ENCODE measurements at places on chromosomes 13 and 19.

DNA sequence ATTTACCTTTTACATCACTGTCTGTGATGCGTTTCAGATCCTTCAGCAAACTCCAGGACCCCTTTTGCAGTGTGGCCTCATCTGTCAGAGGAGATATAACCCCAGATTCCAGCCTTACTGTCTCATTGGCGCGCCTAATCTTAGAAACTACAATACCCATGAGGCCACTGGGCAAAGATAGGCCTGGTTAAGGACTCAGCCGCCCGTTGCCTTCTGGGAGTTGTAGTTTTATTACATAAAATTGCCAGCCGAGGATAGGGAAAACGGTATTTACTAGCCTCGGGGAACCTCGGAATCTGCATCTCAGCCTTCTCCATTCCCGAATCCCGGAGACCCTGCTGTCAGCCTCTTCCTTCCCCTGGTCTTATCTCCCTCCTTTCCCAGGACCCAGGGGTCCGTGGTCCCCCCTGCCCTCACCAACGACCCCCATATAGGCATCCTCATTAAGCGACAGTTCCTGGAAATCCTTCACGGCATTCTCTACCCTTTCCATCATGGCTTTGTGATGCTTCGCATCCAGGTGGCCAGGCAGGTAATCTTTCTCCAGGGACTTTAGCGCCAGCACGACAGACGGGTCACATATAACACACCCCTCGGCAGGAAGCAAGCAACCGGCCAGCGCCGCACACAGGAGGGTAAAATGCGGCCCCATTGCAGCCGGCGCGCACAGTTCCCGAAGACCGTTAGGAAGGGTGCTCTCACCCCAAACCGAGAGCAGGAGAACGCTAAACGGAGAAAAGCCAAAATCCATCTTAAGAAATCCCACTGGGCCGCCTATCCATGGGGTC lies 1.3 kb downstream of the IZUMO1 start:
- DNase-seq: no peak

DNA sequence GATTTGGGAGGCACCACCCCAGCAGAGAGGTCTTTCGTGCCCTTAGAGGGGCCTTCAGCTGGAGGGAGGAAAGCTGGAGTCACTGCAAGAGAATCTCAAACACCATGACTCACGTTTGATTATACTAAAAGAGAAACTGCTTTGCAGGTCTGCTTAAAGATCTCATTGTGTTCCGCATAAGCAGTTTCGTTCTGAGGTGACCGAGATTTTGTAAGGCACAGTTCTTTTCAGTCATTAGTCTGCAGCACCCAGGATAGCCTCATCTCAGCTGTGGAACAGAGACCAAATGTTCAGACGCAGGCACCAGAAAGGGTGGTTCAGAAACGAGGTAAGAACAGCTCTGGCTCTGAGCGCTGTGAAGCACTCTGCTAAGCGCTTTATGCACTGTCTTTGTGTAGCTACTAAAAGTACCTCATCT lies 71.2 kb upstream of the GTF3A start:
- no peak for DNase-seq

- no peak for DNase-seq
Observed at GRCh38 chr13:107144432-107144831, 576.5 kb upstream of the ARGLU1 start.

DNA sequence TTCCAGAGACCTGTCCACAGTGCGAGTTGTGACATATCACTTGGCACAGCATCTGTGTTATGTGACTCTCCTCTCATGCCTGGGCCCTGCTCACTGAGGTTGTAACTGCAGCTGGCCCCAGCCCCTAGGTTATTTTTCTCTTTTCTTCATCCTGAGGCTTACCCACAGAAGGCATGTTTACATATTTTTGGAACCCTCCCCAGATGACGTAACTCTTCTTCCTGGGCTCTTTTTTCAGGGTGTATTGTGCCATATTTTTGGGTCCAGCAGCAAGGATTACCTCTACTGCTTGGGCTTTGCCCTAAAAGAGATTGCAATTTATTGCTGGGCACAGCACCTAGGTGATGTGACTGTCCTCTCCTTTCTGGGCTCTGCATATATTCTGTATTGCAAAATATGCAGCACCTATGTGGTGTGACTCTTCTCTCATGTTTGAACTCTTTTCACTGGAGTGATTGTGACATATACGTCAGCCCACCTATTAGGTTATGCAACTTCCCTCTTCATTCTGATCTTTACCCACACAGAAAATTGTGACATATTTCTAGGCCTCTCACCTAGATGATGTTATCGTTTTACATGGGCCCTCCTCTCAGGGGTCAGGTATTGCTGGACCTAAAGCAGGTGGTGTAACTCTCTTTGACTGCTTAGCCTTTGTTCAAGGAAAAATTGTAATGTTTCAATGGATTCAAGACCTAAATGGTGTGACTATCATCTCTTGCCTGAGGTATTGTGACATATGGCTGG lies 64.5 kb upstream of the ZNF724 start:
- DNase-seq: no peak

GRCh38 chr13:21913010-21913409 lies 242.1 kb downstream of the FGF9 start:
- no peak for DNase-seq

GRCh38 chr13:85812282-85812681 lies 13.1 kb upstream of the SLITRK6 start:
- no peak for DNase-seq

DNA sequence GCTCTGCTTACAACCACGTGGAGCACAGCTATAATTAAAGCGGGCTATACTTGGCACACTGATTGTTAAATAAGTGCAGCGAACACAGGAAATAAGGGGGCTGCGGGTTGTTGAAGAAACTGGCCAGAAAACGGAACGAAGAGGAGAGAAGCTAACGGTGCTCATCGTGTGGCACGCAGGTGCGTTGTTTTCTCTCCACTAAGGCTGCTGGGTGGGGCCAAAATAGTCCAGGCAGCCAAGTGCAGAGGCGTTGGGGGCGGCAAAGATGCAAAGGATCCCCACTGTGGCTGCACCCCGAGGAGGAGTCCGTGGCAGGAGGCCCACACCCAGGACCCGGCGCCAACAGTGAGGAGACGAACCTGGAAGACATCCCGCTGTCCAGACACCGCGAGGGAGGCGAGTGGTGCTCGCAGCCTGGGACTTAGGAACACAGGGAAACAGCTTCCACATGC lies 8.1 kb upstream of the ARL11 start:
- DNase-seq: no peak

DNA sequence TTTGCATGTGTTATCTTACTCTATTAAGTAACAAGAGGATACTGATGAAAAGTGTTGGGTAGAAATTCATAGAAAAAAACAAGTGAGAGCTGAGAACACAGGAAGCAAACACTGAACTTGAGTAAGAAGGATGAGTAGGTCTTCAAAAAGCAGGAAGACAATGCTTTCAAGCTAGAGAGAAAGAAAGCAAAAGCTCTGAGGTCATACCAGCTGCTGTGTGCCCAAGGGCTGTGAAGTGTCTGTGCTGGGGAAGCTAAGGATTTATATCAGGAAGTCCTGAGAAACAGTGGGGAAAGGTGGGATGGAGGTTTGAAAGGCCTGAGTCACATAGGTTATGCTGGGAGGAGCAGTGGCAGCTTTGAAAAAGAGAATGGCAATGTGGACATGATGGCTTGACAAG lies 145.5 kb upstream of the MAB21L1 start:
- DNase-seq: no peak

DNA sequence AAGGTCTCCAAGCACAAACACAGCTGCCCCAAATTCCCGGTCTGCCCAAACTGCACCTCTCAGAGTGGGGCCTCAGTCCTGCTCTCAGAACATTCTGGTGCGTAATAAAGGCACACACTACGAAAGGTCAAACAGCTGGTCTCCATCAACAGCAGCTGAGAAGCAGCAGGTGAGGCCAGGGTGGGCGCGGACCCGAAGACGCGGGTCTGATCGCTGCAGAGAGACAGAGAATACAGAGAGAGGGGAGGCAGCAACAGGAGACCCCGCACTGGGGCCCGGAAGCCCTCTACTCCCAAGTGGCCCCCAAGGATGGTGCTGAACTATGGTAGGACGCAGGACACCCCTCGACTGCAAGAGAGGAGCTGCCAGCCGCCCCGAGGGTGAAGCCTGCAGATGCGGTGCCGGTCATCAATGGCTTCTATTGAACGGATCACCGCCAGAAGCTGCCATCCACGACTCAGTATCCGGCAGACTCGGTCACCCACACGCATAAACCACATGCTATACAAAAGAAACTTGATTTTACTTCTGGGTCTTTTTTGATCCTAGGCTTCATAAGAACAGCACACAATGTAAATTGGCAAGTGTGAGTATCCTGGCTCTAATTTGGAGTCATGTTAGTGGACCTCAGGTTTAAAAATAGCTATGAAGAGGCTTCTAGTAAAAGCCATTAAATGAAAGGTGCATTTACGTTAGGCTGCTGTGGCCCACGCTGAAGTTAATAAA lies 33.4 kb downstream of the STK24 start:
- DNase-seq: no peak

GRCh38 chr13:59346999-59347723 lies 816.6 kb downstream of the DIAPH3 start:
- no peak for DNase-seq

DNA sequence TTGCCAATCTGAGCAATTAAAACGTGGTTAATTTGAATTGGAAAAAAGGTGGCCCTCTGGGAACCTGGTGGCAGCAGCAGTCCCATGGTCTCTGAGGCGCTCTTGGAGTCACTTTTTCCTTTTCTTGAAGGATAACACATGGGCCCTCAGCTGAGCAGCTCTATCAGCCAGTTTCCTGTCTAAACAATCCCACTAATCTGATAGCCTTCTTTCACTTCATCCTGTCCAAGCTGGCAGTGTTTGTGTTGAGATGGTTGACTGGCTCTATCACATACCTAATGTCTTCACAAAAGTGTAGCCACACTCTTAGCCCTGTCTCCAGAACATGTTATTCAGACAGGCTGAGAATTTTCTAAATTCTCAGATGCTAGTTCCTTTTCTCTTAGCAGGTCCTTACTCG lies 10.7 kb downstream of the MZT1 start:
- no peak for DNase-seq

DNA sequence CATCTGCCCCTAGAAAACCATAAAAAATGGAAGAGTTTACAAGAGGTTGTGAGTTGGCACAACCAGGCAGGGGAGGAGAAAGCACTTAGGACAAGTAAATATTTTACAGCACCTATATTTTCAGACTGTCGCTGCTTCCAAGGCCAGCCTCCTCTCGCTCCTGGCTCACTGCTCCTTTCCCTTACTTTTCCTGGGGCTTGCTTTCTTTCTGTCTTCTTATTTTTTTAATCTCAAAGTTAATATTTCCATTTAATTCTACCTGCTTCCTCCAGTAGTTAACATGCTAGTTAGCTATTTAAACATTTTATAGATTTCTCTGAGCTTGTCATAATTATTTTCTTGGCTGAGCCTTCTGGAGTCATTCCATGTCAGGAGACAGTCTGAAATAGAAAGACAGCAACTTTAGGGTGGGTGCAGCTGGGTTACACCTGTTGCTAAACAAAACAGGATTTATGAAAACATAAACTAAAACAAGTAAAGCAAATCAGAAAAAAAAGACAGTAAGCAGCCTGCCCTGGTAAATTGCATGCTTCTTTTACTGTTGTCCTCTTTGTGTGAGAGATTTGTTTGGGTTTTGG lies 330.1 kb downstream of the DLEU7 start:
- DNase-seq: no peak

DNA sequence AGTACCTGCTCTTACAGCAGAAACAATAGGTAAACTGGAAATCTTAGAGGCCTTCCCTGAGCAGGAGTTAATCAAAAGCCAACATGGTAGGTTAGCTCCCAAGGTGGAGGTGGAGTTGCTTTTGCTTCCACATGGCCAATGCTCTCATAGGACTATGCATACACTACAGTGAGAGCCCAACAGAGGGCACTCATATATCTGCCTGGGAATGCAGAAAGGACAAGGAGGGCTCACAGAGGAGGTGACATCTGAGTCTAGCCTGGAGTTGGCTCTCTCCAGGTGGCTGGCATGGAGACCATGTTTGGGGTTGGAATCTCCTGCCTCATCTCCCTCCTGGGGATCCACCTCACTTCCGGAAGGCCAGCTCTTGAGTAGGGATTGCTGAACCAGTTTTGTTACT lies 34.6 kb downstream of the ATP8A2 start:
- DNase-seq: no peak

DNA sequence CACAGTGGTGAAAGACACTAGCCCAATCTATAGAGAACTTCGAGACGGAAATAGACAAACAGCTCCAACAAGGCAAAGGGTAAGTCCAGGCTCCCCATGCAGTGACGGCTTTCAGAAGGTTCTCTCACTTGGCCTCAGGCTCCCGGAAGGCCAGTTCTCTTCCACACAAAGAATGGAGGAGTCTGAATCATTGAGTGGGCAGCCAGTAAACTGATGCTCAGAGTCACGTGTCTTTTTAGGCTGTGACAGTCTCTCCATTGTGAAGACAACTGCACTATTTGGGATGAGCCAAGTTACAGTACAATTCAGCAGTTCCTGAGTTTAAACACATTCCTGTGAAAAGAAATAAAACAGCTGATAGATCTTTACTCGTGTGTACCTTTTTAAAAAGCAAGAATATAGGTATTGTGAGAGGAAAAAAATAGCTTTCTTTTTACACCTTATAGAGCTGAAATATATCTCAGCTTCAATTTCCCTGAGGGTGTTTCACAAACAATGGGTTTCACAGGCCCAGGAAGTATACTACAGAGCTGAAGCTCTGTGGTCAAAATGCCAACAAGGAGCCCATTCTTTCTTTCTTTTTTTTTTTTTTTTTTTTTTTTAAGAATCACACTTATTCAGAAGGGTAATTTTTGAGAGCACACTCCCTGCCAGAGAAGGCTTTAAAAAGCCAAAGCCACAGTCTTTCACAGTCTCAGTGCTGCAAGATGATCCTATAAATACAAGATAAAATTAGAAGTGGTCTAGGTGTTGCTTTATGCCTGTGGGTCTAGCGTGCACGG lies 135.1 kb downstream of the FREM2 start:
- no peak for DNase-seq
